ENCODE measurements at places on chromosomes 5 and 9. TPM values are rescaled to one million over a fixed set of nuclear protein-coding genes. Genes with fewer than 3 reads are reported as not detected.
A peak's percentile ranks its signal among the peaks of the same experiment; 100 is the strongest.

MEGF10 gene
- 0.78 TPM for total RNA-seq

C9 gene
- not detected for total RNA-seq

GDF9 gene
- total RNA-seq: 0.16 TPM

PCDHB12 gene
- total RNA-seq: 1.0 TPM

IFNE gene
- not detected for total RNA-seq

DCTN3 gene
- total RNA-seq: 129 TPM

PAM gene
- 859 TPM for total RNA-seq

ANKDD1B gene
- not detected for total RNA-seq

PPWD1 gene
- total RNA-seq: 17.0 TPM

ENTPD8 gene
- not detected for total RNA-seq

ALDOB gene
- total RNA-seq: 0.56 TPM

SLC34A1 gene
- not detected for total RNA-seq

SV2C gene
- not detected for total RNA-seq

TMEM174 gene
- total RNA-seq: not detected

PCDHAC2 gene
- total RNA-seq: 0.48 TPM

ALDH7A1 gene
- 41.6 TPM for total RNA-seq

PRDM9 gene
- total RNA-seq: not detected

SLC6A7 gene
- not detected for total RNA-seq

IFNB1 gene
- total RNA-seq: not detected

DBH gene
- total RNA-seq: not detected

CLINT1 gene
- 55.5 TPM for total RNA-seq

SLC36A2 gene
- 1.2 TPM for total RNA-seq

DNA sequence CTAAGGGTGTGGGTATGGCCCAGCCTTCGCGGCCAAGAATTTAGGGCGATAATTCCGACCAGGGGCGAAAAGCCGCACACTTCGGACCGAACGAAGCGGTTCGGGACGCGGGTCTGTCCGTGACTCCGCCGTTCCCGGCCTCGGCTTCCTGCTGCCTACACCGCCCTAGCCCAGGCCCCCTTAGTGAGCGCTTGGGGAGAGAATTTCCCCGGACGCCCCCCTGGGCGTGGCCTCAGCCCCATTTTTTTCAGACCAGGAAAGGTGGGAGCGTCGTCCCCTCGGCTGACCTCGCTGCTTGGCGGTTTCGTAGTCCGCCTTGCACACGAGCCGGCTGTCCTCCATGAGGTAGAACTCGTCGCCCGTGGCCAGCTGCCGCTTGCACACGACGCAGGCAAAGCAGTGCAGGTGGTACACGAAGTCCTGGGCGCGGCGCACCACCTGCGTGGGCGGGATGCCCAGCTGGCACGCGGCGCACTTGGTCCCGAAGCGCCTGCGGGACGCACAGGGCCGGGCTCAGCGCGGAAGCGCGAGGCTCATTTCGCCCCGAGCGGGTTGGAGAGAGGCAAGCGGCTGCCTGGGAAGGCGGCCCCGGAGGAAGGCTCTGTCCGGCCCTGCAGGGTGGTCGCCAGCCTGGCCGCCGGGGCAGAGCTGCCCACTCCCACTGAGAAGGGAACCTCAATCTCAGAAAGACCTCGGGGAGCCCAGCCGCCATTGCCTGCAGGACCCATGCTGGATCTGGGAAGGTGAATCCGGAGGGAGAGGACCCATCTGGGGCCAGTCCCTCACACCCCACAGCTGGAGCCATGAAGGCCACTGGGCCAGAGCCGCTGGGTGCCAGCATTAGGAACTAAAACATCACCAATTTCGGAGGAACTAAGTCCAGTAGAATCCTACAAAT is 5.3 kb downstream of the LHX3 start:
- DNase-seq: no peak

- DNase-seq: no peak
Observed at GRCh38 chr9:100443781-100444768, 17.1 kb downstream of the MSANTD3 start.

GRCh38 chr5:103247118-103247517 is 11.4 kb upstream of the MACIR start:
- DNase-seq: no peak

- peak; percentile 27 for DNase-seq
Observed at GRCh38 chr9:114236391-114237138, 81.2 kb downstream of the COL27A1 start.

GRCh38 chr5:150931368-150931965 is 26.7 kb upstream of the ZNF300 start:
- DNase-seq: no peak

- DNase-seq: no peak
Observed at GRCh38 chr9:72623156-72623555, 101.7 kb downstream of the TMC1 start.

DNA sequence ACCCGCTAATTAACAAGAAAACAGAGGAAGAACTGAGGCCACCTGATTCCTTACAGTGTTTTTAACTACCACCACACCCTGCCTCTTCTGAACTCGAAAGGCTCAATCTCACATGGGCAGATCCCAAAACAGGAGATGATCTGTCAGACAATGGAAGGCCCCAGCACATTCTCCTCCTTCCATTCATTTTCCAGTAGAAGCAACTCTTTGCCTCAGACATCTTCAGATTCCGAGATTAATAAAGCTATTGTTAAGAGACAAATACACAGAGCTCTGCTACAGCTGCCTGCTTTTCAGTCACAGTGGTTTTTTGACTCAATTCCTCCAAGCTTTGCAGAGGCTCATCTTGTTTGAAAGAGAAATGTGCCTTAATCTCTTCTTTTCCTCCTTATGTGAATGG is 127.2 kb upstream of the ADAMTSL1 start:
- no peak for DNase-seq

GRCh38 chr5:143207058-143207457 is 196.4 kb downstream of the NR3C1 start:
- no peak for DNase-seq

GRCh38 chr9:14906644-14907359 is 3.4 kb downstream of the FREM1 start:
- DNase-seq: no peak

DNA sequence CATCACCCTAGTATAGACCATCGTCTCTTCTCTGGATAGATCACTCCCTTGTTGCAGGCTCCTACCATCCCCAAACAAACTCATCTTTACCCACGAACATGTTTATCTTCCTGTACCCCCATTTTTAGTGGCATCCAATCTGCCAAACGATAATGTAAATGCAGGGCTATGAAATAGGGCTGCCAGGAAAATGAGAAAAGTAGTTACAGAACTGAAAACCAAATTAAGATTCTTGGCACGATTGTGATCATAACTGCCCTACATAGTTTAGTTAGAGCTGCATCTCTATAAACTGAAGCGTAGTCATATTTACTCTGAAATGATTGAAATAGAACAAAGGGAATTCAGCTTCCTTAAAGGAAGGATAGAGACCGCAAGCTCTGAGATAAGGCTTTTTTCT is 26.1 kb downstream of the ABITRAM start:
- DNase-seq: no peak

DNA sequence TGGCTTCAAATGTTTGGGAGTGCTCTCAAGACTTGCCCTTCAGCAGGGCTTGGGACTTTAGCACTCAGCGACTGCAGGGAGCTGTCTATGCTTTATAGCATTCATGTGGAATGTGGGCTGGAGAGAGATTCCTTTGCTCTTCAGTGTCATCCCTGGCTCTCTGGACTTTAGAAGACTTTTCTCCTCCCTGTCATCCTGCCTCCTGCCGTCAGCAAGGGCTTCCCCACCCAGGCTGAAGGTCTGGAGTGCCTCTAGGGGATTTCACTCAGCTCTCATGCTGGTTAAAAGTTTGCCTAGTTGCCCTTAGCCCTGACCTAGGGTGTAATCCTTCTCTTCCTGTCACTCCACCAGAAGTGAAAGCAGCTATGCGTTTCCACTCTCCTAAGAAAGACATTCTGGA is 210.9 kb downstream of the FRMD3 start:
- DNase-seq: no peak

- no peak for DNase-seq
Observed at GRCh38 chr9:93684161-93684765, 107.9 kb downstream of the PHF2 start.

- DNase-seq: no peak
Observed at GRCh38 chr9:26789959-26790358, 102.6 kb downstream of the CAAP1 start.

DNA sequence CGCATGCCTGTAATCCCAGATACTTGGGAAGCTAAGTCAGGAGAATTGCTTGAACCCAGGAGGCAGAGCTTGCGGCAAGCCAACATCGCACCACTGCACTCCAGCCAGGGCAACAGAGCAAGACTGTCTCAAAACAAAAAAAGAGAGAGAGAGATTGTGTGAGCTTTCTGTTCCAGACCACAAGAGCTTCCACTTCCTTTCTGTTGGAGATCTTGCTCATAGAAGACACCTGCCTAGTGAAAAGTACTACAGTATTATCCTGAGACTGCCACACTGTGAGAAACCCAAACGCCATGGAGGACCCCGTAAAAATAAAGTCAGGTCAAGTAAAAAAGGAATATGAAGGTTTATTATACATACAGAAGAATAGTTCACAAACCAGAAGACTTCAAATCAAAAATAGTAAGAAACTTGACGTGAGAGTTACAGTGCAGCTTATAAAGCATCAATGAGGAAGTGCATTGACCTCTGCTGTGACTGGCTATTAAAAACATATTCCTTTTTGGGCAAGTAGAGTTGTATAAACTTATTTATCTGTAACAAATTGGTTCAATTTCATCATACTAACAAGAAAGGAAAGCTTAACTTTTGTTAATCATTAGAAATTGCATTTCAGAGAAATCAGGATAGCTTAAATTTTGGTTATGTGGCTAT is 4.3 kb upstream of the EMB start:
- DNase-seq: no peak

GRCh38 chr9:98879094-98879962 is 64.4 kb upstream of the COL15A1 start:
- no peak for DNase-seq

GRCh38 chr5:84564321-84565075 is 179.8 kb upstream of the EDIL3 start:
- no peak for DNase-seq

GRCh38 chr5:33925278-33925677 is 10.9 kb upstream of the RXFP3 start:
- DNase-seq: no peak

GRCh38 chr5:40601198-40601868 is 78.4 kb upstream of the PTGER4 start:
- no peak for DNase-seq

DNA sequence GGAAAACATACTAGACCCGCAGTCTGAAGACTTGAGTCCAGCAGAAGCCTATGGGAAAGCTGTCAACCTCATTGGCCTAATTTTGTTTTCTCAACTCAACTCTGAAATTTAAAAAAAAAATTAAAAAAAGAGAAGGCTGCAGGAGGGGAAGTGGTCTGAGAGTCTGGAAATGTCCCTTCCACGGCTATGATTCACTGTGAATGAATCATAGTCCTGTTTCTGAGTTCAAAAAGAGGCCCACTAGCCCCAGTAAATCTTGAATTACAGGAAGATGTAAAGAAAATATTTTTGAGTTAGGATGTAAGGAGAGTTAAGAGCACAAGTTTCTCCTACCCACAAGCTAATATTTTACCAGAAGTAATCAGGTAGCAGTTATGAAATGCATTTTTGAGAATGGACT is 565.5 kb upstream of the DMAC1 start:
- DNase-seq: no peak

DNA sequence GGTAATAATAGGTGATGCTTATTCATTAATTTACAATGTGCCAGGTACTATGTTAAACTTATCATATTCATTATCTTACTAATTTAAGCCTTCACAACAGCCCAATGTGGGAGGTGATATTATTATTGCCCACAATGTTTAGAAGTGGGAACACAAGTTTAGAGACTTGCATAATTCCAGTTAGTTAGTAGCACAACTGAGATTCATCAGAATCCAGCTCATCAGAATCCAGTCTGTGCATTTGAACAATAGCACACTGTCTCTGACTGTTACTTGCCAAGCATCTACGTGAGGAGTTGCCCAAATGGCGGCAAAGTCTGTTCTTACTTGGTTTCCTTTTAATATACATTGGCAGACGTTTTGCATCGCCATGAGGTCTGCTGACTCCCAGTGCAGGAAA is 110.9 kb upstream of the BASP1 start:
- DNase-seq: no peak

- DNase-seq: no peak
Observed at GRCh38 chr5:134714120-134714519, 24.2 kb upstream of the CAMLG start.

DNA sequence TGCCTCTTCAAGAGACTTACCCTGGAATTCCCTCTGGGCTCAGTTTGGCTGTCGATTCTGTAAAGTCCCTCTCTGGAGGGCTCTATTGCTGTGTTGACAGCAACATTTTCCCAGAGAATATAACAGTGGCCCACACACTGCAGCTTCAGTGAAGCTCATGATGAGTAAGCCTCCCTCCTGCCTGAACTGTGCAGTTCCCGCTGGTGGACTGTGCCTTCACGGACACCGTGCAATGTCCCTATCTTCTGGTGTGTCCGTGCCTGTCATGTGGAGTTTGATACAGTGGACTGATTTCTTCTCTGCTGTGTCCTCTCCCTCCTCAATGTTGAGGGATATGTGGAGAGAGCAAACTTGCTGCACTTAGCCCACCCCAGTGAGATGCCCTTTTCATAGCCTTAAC is 109.0 kb downstream of the NTRK2 start:
- no peak for DNase-seq

GRCh38 chr5:538271-538771 is 14.1 kb upstream of the SLC9A3 start:
- peak; percentile 25 for DNase-seq

DNA sequence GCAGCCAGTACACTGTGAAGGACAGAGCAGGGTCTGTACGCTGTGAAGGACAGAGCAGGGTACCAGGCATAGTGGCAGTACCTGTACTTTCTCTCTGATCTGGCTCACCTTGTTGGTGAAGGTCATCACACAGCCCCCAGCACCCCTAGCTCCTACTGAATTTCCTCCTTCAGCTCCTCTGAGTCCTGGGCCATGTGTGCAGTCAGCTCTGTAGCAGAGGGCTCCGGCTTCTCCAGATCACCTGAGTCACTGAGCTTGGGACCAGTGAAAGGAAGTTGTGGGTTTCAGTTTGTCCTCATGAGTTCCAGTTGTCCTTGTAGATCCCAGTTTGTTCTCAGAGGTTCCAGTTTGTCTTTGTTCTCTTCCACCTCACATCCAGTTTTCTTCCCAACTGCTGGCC is 5.5 kb downstream of the NUDT2 start:
- no peak for DNase-seq

- DNase-seq: no peak
Observed at GRCh38 chr5:148374690-148375360, 8.9 kb upstream of the FBXO38 start.

Data from Right ventricle myocardium superior (tissue), 1 donor.